ENCODE measurements at places on chromosomes 7 and 10.

- DNase-seq: no peak
These were observed 84.5 kb upstream of the WNT16 start for GRCh38 chr7:121244120-121244870.

- DNase-seq: peak; percentile 14
These were observed 296.8 kb upstream of the CACNA2D1 start for GRCh38 chr7:82740246-82740848.

GRCh38 chr7:99453105-99453504, 12.9 kb downstream of the ATP5MF start:
- DNase-seq: no peak

GRCh38 chr7:21429021-21429420, 1.1 kb downstream of the SP4 start:
- DNase-seq: no peak

- DNase-seq: no peak
These were observed 341 bp downstream of the GOT1 start for GRCh38 chr10:99430116-99430450.

DNA sequence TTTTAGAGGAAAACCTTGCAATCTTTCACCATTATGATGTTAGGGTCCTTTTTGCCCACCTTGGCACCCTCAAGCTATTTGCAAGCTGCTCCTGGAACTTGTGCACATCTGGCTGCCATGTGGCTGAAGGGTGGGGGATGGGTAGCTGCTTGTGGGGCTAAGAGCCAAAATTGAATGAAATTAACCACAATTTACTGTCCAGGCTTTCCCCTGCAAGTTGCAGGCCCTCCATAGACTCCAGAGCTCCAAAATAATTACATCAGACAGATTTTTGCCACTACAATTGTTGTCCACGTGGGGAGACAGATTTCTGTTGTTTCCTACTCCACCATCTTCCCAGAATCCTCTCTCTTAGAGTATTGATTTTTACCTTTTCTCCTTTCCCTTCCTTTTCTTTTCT, 19.1 kb downstream of the PI4K2A start:
- DNase-seq: no peak

- DNase-seq: no peak
These were observed 51.7 kb downstream of the EBF3 start for GRCh38 chr10:129912166-129912917.

GRCh38 chr7:153920126-153920525, 132.1 kb upstream of the DPP6 start:
- DNase-seq: no peak

- DNase-seq: no peak
These were observed 42.3 kb upstream of the KLF6 start for GRCh38 chr10:3827266-3827665.

DNA sequence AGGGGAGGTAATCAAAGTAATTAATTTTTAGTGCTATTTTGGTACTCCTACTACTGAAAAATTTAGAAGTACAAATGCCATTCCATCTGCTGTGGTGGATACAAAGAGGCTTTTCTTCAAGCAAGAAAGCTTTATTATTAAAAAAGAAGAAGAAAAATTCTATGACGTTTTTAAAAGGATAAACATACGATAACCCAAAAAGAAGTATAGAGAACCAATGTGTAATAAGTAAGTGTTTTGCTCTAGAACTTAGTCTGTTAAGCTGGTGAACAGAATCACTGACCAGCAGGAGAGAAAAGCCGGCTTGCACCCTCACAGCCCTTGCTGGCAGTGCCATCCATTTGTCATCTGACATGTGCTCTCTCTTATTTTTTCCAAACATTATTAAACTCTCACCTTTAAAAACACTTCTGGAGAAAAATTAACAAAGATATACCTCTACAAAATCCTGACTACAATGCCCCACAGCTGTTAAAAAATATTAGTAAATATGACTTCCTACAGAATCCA, 81.5 kb downstream of the SRPK2 start:
- no peak for DNase-seq

DNA sequence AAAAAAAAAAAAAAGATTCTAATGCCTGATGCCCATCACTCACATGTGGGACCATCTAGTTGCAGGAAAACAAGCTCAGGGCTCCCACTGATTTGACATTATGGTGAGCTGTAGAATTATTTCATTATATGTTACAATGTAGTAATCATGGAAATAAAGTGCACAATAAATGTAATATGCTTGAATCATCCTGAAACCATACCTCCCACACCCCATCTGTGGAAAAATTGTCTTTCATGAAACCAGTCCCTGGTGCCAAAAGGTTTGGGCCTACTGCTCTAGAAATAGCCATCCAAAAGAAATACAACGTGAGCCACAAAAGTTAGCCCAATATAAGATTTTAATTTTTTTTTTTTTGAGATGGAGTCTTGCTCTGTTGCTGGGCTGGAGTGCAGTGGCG, 265.1 kb downstream of the PRPF18 start:
- DNase-seq: no peak

DNA sequence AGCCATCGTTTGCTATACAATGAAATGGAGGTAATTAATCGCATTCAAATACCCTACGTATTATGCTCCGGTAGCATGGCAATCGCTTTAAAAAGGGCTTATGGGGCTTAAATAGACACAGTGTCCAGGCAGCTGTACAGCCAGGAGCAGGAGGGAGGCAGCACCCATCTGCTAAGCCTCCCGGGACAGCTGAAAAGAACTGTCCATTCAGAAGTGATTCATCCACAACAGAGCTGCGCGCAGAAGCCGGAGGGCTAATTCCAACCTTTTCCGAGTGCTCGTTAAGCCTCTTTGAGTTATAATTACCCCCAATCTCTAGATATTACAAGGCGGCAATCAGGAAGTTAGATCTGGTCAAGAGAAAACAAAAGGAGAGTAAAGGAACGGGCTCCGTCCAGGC, 58.3 kb downstream of the DPYSL4 start:
- DNase-seq: no peak

- DNase-seq: no peak
These were observed 3.5 kb downstream of the LLCFC1 start for GRCh38 chr7:142942746-142943145.

DNA sequence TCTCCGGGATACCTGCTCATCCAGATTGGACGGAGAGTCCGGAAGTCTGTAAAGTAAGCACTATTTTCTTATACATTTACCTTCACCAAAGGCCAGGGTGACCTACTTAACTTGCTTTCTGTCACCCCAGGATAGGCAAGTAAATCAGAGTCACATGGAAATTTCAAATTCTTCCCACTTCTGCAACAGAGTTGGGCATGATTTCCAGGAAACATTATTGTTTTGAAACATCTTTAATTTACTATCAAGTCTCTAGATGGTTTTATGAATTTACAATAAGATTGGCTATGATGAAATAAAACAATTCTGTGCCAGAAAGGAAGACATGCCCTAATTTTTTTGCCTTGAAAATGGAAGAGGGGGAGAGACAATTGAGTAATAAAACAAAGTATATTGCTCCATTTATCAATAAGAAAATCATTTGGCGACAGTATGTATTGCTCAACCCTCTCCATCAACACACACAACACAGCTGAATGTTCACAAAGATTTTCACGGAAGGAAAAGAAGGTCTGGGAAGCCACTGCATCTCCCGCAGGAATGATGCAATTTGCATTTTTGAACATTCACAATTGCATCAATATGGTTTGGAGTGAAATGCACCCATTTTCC, 702.8 kb downstream of the PARD3 start:
- DNase-seq: no peak

DNA sequence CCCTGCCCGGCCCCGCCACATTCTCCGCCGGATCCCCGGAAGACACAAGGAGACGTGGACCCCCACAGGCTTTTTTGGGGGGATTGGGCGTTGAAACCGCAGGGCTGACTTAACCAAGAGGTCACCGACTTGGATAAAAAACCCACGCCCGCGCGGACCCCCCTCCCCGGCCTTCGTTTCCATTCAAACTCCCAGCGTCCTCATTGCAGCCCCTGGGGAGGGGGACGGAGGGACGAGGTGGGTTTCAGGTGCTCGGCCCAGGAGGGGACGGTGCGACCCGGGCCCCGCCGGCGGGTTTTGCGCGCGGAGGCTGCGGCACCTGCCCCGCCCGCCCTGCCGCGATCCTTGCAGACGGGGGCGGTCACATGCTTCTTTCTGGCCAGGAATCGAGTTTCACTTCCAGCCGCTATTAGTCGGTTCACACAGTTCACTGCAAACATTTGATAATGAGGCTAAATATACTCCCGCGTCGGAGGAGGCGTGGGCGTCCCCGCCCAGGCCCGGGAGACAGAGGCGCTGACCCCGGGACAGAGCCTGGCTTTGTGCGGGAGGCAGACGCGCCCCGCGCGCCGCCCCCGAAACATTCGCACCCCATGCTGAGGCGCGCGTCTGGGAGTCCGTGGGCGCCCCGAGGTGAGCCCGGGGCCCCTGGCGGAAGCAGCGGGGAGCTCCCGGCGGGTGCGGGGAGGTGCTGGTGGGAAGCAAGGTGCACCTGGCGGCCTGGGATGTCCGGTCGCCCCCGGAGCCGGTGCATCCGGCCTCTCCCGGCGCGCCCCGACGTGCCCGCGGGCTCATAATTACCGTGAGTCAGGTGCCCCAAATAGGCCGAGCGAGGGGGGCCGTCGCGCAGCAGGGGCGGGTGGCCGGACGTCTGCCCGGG, 2.7 kb upstream of the PDGFA start:
- no peak for DNase-seq

- no peak for DNase-seq
These were observed 103.7 kb downstream of the MKI67 start for GRCh38 chr10:128022261-128023196.

DNA sequence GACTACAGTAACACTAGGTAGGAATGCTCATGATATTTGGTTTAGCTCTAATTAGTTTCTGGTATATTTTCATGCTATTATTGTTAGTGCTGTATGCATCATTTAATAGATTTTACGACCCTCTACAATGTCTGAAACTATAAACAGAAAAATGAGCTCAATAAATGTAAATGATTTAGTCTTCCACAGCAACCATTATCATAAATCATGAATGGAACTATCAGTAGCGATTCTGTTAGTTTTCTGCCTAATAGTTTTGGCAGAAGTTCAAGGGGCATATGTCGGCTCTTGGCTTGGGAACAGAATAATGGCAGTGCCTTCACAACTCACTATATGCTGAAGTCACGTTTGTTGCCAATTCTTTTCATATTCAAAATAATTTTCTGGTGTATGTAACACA, 494.8 kb downstream of the PARD3 start:
- DNase-seq: no peak

- no peak for DNase-seq
These were observed 106.3 kb downstream of the INPP5A start for GRCh38 chr10:132643709-132644526.

DNA sequence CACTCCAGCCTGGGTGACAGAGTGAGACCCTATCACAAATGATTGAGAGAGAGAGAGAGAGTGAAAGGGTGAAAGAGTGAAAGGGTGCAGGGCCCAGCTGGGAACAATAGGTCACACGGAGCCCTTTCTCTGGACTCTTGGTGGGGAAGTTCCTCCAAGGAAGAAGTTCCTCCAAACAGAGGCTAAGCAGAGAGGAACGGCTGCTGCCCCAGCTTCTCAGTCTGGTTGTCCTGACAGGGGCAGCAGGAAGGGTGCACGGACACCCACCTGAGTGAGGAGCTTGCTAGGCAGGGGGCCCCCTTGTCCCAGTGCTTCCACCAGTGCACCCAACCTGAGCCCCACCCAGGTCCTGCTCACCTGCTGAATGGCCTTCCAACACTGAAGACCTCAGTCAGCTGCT, 38.8 kb upstream of the MYL10 start:
- DNase-seq: no peak

- DNase-seq: no peak
These were observed 30.4 kb downstream of the LRRC4 start for GRCh38 chr7:128000854-128001265.

- no peak for DNase-seq
These were observed 52.7 kb downstream of the VPS50 start for GRCh38 chr7:93284908-93285307.

All from T47D (cell line).